ENCODE measurements at places on chromosomes 3 and 15.
A peak's percentile ranks its signal among the peaks of the same experiment; 100 is the strongest.

GRCh38 chr3:157786618-157787017, 283.4 kb upstream of the VEPH1 start:
- no peak for DNase-seq

GRCh38 chr15:29854413-29854812, 32.1 kb upstream of the TJP1 start:
- no peak for DNase-seq

- no peak for DNase-seq
Observed at GRCh38 chr3:176714034-176714433, 483.2 kb downstream of the TBL1XR1 start.

DNA sequence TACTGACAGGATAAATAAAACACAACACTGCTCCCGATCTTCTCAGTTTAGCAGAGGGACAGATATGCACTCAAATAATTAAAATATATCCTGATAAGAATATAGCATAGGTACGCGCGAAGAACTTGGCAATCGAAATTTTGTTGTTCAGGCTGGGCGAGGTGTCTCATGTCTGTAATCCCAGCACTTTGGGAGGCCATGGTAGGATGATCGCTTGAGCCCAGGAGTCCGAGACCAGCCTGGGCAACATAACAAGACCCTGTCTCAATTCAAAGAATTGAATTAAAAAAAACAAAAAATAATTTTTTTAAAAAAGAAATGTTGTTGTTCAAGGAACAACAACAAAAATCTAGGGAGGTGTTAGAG, 7.6 kb downstream of the B2M start:
- no peak for DNase-seq

- no peak for DNase-seq
Observed at GRCh38 chr3:146498002-146498736, 28.8 kb upstream of the PLSCR2 start.

DNA sequence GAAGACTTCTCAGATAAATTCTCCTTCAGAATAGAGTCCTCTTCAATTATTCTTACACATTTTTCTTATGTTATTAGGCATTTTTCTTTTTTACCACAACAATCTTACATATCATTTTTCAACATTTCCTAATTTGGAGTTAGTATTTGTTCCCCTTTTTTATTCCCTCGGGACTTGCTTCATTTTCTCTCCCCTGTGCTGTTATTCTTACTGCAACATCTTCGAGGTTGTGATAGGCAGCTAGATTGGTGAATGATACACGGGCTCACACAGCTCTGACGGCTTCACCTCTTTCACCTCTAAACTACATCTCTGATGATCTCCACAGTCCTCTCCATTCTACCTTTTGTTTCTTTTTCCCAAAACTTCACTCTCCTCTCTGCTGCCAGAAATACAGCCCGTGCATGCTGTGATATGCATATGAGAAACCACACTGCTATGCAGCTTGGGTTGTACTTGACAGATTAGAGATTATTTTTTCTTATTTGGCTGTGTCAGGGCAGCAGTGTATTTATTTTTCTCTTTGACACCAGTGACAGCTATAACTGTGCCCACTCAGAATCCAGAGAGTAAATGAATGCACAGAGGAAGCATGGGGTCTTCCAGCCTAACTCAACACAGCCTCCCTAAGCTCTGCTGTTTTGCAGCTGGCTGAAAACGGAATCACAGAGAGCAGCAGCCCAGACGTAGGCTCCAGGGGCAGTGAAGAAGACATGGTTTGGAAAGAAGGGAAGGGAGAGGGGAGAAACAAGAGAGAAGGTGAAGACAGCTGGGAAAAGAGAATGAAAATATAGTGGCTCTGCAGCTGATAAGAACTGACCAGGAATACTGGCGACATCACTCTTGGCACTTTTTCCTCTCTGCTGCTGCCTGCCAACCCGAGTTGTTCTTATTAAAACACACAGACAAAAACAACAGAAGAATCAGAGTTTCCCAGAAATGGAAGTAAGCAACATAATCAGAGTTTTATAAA, 61.8 kb downstream of the SLC9A9 start:
- no peak for DNase-seq

GRCh38 chr3:131597816-131598215, 95.0 kb upstream of the MRPL3 start:
- no peak for DNase-seq

- DNase-seq: no peak
Observed at GRCh38 chr3:137065381-137065780, 107.6 kb downstream of the IL20RB start.

DNA sequence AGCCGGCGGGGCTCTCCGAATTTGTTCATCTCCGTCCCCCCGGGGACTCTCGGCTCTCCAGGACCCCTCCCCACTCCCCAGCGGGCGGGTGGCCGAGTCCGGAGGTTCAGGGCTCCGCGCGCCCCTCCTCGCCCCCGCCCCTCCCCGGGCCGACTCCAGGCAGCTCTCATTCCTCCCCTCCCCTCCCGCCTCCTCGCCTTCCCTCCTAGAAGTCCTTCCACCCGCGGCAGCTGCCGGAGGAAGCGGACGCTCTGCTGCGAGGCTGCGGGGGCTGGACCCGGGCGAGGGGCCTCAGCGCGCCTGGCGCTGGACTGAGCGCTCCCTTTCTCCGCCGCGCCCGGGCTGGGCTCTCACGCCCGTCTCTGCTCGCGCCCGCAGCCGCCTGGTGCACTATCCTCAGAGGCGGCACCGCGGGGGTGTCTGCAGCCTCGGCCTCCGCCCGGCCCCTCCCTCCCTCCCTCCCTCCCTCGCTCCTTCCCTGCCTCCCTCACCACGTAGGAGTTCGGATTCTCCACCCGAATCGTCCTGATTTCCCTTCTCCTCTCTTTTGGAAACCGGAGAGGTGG, at the start of gene ROBO2:
ROBO2 (plus strand) TSS at position 494 of the 566 bp plus-strand sequence. CDS start 687 bp downstream, outside the sequence.
- DNase-seq: no peak

DNA sequence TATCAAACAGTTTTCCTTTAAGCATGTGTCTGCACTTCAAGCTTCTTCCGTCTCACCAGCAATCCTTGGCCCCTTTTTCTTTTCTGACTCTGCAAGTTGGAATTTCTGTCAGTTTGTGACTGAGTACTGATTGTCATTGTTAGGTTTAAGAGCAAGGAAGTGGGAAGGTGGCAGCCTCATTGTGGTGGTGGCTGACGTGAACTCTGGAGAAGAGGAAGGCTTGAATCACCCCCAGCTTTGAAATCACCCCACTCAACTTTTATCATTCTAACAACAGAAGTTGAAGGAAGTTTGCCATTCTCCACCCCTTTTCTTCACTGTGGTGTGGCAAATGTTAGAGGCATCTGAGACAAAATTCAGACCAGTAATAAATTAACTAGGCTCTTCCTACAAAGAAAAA, 231.6 kb upstream of the AGTR1 start:
- DNase-seq: no peak

DNA sequence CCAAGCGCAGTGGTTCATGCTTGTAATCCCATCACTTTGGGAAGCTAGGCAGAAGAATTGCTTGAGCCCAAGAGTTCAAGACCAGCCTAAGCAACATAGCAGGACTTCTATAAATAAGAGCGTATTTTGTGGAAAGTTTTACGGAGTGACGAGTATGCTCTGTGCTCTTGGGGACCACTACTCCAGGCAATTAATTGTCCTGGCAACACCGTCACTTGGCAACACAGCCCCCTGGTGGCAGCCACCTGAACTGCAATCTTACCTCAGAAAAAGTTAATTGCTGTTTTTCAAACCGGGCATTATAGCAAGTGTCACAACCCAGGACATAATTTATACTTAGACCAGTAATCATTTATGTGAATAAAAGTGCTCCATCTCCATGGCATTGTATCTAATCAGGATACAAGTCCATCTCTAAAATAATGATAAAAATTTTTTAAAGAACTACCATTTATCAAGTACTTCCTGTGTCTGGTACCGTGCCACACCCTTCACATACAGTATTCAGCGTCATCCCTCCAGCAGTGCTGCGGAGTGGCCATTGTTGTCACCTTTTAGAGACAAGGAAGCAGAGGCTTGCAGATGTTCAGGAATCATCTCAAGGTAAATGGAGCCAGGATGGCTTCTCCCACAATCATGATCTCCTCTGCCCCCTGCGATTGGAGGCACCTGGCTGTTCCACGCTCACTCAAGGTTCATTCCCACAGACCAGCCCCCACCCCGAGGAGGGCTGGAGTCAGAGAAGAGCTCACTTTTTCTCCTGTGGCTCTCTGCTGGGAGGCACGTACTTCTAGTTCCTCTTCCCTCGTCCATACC, 34.5 kb downstream of the PLA2G4D start:
- peak; percentile 65 for DNase-seq

DNA sequence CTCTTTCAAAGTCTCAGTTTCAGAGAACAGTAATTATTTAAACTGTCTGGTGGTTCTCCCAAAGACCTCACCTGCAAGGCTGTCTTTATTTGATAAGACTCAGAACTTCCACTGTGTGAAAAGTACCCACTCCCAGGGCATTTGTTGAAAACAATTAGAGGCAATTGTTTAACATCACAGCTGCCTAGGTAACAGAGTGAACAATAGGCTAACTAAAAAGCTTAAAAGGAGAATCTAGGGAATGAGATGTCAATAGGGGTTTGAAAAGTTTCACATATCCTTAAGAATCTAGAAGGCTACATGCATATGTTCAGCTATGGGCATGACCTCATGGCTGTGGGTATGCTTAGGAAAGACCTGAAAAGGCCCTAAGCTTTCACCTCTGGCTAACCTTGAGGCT, 2.9 kb upstream of the STRIT1 start:
- no peak for DNase-seq

GRCh38 chr3:176051766-176052165, 1145.5 kb downstream of the TBL1XR1 start:
- no peak for DNase-seq

- DNase-seq: no peak
Observed at GRCh38 chr3:76615719-76616118, 424.2 kb upstream of the ROBO2 start.

GRCh38 chr3:160444411-160444810, 5.2 kb downstream of the TRIM59 start:
- DNase-seq: no peak

DNA sequence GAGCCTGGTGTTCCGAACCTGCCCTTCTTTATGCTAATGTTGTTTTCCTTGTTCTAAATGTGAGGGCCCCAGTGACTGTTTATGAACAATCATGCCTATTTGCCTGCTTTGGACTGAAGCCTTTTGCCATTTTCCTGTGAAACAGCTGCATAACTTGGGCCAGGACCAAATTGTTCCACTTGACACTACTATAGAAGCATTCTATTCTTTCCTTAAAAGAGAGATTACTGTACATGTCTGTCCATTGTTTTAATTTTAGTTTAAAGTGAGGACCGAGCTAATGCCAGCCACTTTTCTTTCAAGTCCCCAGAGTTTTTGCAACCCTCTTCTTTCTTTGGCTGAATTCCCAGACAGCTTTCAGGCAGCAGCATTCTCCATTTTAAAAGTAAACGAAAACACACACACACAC, 980.3 kb downstream of the CADM2 start:
- DNase-seq: no peak

DNA sequence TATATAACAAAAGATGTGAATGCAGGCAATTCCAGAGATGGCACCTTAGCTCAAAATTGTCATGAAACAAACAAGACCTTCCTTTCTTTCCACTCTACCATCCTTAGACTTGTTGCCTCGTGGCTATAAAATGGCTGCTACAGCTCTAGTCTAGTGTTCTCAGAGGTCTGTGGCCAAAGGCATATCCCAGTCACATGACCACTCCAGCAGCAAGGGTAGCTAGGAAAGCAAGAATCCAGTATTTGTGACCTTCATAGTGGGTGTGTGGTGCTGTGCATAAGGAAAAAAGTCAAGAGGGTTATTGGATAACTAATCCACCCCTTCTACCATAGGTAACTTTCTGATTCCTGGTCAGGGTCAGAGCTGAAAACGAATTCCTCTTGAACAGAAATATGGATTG, 27.1 kb upstream of the LIPC start:
- DNase-seq: no peak

GRCh38 chr3:61684386-61684785, 123.0 kb downstream of the PTPRG start:
- no peak for DNase-seq

GRCh38 chr3:134155446-134155845, 95.2 kb downstream of the RYK start:
- no peak for DNase-seq

DNA sequence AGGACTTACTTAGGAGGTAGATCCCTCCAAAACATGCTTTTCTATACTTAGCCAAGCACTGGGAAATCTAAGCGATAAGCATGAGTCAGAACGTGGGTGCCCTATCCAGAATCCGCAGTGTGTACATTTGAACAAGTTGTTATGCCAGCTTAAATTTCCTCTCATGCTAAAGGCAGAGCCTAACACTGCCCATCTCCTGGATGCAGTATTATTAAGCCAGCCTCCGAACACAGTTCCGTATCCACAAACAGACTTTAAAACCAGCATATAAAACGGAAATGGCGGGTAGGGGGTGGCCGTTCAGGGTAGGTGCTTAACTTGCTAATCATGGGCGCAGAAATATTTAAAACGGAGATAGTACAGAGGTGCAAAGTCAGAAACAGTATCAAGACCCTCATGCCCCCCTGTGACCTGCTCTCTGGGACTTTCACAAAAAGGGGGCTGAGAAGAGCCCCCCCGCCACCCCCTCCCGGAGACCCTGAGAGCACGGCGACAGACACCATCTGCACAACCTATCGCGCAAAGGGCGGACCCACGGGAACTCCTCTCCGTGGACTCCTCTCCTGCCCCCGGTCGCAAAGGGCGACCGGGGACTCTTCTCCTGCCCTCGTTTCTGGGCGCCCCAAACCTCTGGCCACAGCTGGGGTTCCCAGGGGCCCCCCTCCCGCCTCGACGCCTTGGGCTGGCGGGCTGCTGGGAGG, 889 bp upstream of the LRRIQ4 start:
- DNase-seq: no peak

GRCh38 chr3:169400874-169401273, 262.6 kb downstream of the MECOM start:
- DNase-seq: no peak

All from stimulated activated CD4-positive, alpha-beta T cell treated with anti-CD3 and anti-CD28 coated beads, TNF-alpha, amount 100 ng/mL, for 48 hours (primary cell).